T-cell (primary cell): ENCODE measurements at places on chromosomes 3 and 15.
A peak's percentile ranks its signal among the peaks of the same experiment; 100 is the strongest.

DNA sequence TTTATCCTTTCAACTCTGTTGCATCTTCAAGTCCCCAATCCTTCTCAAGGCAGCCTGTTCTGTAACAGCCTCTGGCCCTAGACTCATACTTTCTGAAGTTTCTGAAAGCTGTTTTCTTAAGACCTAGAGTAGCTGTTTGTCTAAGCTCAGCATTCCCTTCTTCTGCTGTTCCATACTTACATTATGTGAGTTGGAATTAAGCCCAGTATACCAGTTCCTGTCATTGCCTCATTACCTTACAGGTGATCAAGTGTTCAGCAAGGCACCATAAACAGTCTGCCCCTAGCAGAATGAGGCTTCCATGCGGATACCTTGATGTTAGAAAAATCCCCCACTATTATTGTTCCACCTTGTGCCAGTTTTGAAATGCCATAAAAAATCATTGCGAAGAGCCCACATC is 180.6 kb downstream of the PLCL2 start:
- no peaks in the 10 kb centered on the region for H3K27me3 ChIP-seq
- no peak overlapping the region for H3K4me3 ChIP-seq
- no peak overlapping the region for H3K27ac ChIP-seq
- peaks cover 37% of the 10 kb centered on the region for H3K36me3 ChIP-seq
- H3K4me1 ChIP-seq = no peaks in the 10 kb centered on the region

GRCh38 chr3:120013481-120013880 is 80.8 kb downstream of the GSK3B start:
- DNase-seq = no peak
- no peaks in the 10 kb centered on the region for H3K36me3 ChIP-seq
- H3K27ac ChIP-seq = no peak overlapping the region
- no peak overlapping the region for H3K4me3 ChIP-seq

DNA sequence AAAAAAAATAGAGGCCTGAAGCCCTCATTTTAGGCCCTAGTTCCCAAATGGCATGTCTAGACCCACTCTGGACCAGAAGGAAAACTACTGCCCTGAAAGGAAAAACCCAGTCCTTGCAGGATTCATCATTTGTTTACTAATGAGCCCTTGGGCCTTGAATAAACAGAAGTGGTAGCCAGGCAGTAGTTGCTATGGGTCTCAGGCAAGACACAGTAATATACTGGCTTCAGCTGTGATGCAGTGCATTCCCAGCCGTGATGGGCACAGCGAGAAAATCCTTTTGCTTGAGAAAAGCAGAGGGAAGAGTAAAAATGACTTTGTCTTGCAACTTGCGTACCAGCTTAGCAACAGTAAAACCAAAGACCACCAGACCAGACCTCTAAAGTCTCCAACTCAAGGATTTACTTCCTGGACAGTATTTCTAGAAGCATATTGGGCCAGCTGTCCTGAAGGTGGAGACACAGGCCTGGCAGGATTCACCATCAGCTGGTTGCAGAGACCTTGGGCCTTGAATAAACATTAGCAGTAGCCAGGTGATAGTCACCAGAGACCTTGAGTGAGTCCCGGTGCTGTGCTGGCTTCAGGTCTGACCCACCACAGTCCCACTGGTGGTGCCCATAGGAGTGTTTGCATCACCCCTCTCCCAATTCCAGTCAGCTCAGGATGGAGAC is 208.3 kb upstream of the SLITRK3 start:
- no peak for DNase-seq
- H3K27ac ChIP-seq = no peak overlapping the region
- H3K4me1 ChIP-seq = no peaks in the 10 kb centered on the region
- H3K4me3 ChIP-seq = no peak overlapping the region

GRCh38 chr3:23653647-23654525 is 151.9 kb upstream of the UBE2E1 start:
- no peaks in the 10 kb centered on the region for H3K36me3 ChIP-seq
- no peak for DNase-seq
- H3K27ac ChIP-seq = no peak overlapping the region
- H3K4me3 ChIP-seq = no peak overlapping the region
- H3K27me3 ChIP-seq = peaks cover 3% of the 10 kb centered on the region

- no peaks in the 10 kb centered on the region for H3K27me3 ChIP-seq
- peaks cover 38% of the 10 kb centered on the region for H3K4me1 ChIP-seq
- peak overlapping the region; percentile 16 for H3K4me3 ChIP-seq
- H3K27ac ChIP-seq = peak overlapping the region; percentile 67
- DNase-seq = peak; percentile 61
- H3K36me3 ChIP-seq = peaks cover 5% of the 10 kb centered on the region
Observed at GRCh38 chr15:77002954-77003912, 8.3 kb downstream of the PSTPIP1 start.

DNA sequence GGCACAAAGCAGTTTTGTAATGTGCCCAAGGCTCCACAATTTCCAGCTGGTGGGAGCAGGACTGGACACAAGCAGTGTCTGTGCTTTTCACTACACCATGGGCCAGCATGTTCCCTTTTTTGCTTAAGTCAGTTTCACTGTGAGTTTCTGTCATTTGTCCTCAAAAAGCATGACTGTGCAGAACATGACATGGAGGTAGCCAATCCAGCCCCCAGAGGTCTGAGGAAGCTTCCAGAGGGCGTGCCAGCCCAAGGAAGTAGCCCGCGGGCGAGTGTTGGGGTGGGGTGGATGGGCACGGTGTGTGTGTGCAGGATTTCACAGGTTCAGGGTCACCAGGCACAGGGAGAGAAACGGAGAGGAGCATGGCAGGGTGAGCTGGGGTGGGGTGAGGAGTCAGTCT is 8.0 kb upstream of the EEFSEC start:
- no peaks in the 10 kb centered on the region for H3K4me1 ChIP-seq
- no peaks in the 10 kb centered on the region for H3K36me3 ChIP-seq
- no peak for DNase-seq
- no peak overlapping the region for H3K4me3 ChIP-seq
- H3K27me3 ChIP-seq = no peaks in the 10 kb centered on the region
- H3K27ac ChIP-seq = no peak overlapping the region

- H3K36me3 ChIP-seq = peaks cover 3% of the 10 kb centered on the region
- H3K27ac ChIP-seq = no peak overlapping the region
- H3K4me1 ChIP-seq = no peaks in the 10 kb centered on the region
- H3K27me3 ChIP-seq = no peaks in the 10 kb centered on the region
- no peak overlapping the region for H3K4me3 ChIP-seq
Observed at GRCh38 chr15:85769182-85769900, 25.4 kb downstream of the KLHL25 start.

GRCh38 chr3:8324747-8325146 is 176.9 kb upstream of the LMCD1 start:
- H3K36me3 ChIP-seq = no peaks in the 10 kb centered on the region
- no peak overlapping the region for H3K4me3 ChIP-seq
- no peak overlapping the region for H3K27ac ChIP-seq
- peaks cover 10% of the 10 kb centered on the region for H3K4me1 ChIP-seq

GRCh38 chr3:137194301-137194700 is 236.5 kb downstream of the IL20RB start:
- H3K4me1 ChIP-seq = no peaks in the 10 kb centered on the region
- H3K4me3 ChIP-seq = no peak overlapping the region
- H3K27me3 ChIP-seq = no peaks in the 10 kb centered on the region
- no peak overlapping the region for H3K27ac ChIP-seq
- DNase-seq = no peak
- H3K36me3 ChIP-seq = no peaks in the 10 kb centered on the region

DNA sequence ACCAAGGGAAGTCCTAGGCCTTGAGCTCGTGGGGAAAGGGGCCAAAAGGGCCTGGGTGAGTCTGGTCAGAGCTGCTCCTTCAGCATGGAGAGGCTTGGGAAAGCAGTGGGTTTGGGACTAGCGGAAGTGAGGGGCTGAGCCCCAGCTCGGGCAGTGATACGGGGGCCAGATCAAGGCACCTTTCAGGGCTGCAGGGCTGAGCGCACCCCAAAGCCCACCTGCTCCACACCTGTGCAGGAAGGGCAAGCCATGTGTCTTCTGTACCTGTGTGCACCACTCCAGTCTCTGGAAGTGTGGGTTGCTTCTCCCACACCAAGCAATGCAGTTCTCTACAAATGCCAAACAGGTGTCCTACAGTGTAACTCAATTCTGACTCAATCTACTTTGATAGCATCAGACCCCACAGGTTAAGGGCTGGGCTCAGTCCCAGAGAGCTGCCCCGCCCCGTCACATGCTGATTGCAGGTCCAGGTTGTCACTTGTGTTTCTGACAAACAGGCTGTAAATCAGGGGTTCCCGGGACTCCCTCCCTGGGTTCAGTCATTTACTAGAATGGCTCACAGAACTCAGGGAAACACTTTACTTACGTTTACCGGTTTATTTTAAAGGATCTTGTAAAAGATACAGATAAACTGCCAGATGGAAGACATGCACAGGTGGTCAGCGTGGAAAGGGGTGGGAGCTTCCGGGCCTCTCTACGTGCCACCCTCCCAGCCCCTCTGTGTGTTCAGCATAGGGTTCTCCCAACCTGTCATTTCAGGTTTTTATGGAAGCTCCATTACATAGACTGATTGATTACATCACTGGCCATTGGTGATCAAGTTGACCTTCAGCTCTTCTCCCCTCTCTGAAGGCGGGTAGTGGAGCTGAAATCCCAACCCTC is 28.8 kb upstream of the KLF13 start:
- H3K36me3 ChIP-seq = no peaks in the 10 kb centered on the region
- no peak overlapping the region for H3K4me3 ChIP-seq
- no peak overlapping the region for H3K27ac ChIP-seq
- peaks cover 4% of the 10 kb centered on the region for H3K4me1 ChIP-seq
- DNase-seq = no peak

GRCh38 chr15:43105077-43105736 is 631 bp downstream of the UBR1 start:
- no peaks in the 10 kb centered on the region for H3K27me3 ChIP-seq
- H3K27ac ChIP-seq = peak overlapping the region; percentile 94
- DNase-seq = no peak

GRCh38 chr3:34285827-34286188 is 487.4 kb downstream of the PDCD6IP start:
- H3K4me3 ChIP-seq = no peak overlapping the region
- no peak overlapping the region for H3K27ac ChIP-seq
- H3K27me3 ChIP-seq = no peaks in the 10 kb centered on the region
- H3K36me3 ChIP-seq = no peaks in the 10 kb centered on the region
- no peaks in the 10 kb centered on the region for H3K4me1 ChIP-seq

- DNase-seq = peak; percentile 51
- H3K27me3 ChIP-seq = peaks cover 13% of the 10 kb centered on the region
- no peaks in the 10 kb centered on the region for H3K36me3 ChIP-seq
- peaks cover 12% of the 10 kb centered on the region for H3K4me1 ChIP-seq
- H3K4me3 ChIP-seq = peak overlapping the region; percentile 62
- no peak overlapping the region for H3K27ac ChIP-seq
Observed at GRCh38 chr15:45705510-45706473, 71.0 kb downstream of the SQOR start.

DNA sequence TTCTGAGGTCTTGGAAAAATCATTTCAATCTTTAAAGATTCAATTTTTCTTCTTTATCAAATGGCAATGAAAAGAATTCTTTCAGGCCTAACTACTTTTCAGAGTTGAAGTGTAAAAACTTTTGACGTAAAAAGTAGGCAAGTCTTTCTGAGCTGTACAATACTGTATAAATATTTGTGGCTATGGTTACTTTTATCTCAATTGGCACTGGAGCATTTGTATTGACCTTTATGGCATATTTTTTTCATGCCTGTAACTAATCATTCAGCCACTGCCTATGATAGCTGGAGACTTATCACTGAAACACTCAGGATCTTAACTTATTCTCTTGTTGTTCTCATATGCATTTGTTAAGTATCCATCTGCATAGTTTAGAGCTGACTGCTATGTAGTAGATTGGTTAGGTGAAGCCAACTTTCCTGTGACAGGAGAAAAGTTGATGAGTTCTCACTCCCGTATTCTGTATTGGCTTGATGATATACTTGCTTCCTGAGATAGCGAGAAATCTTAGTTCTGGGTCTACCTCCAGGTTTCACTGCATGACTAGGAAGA is 290.4 kb upstream of the TBL1XR1 start:
- no peaks in the 10 kb centered on the region for H3K36me3 ChIP-seq
- no peak overlapping the region for H3K4me3 ChIP-seq
- H3K27ac ChIP-seq = no peak overlapping the region
- no peak for DNase-seq

- no peaks in the 10 kb centered on the region for H3K36me3 ChIP-seq
- no peak overlapping the region for H3K27ac ChIP-seq
- no peaks in the 10 kb centered on the region for H3K4me1 ChIP-seq
- no peak overlapping the region for H3K4me3 ChIP-seq
- no peaks in the 10 kb centered on the region for H3K27me3 ChIP-seq
Observed at GRCh38 chr3:77081240-77081661, 41.4 kb downstream of the ROBO2 start.

DNA sequence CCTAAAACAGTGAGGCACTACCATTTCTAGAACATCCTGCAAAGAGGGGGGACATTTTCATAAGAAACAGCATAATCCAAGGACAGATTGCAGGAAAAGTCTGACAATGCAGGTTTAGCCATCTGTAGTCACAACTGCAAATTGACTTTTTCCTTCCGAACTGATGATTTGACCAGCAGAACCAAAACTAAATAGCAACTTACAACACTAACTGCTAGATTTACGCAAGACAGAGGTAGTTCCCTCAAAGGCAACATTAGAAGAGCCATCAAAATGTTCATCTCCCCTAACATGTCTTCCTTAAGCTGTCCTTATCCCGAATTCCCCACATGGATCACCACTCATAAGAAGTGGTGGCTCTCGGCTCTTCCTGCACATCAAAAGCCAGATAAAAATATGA is 129.6 kb downstream of the GADL1 start:
- H3K4me1 ChIP-seq = no peaks in the 10 kb centered on the region
- H3K36me3 ChIP-seq = no peaks in the 10 kb centered on the region
- H3K27me3 ChIP-seq = no peaks in the 10 kb centered on the region

GRCh38 chr3:187852842-187853730 is 107.8 kb upstream of the BCL6 start:
- H3K36me3 ChIP-seq = no peaks in the 10 kb centered on the region
- H3K27ac ChIP-seq = no peak overlapping the region
- no peak for DNase-seq
- no peaks in the 10 kb centered on the region for H3K27me3 ChIP-seq
- H3K4me1 ChIP-seq = no peaks in the 10 kb centered on the region

GRCh38 chr3:59185591-59186369 is 136.0 kb upstream of the CFAP20DC start:
- H3K4me1 ChIP-seq = no peaks in the 10 kb centered on the region
- H3K36me3 ChIP-seq = no peaks in the 10 kb centered on the region
- H3K27me3 ChIP-seq = no peaks in the 10 kb centered on the region
- H3K4me3 ChIP-seq = no peak overlapping the region

DNA sequence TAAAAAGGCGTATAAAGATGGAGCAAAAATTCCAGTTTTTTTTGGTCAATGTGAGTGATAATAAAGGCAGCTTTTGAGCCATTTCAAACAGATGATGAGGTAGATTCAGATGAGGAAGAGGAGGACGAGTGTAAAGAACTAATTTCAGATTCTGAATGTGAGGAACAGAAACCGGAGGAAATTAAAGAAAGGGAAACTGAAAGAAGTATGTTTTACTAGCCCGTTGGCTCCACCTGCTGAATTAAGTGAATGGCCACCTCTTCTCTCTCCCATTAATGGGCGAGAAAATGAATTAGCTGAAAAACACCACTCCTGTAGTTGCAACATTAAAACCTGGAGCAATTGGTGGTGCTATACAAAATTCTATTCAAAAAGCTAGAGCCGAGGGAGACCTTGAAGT is 55.4 kb downstream of the CYP19A1 start:
- H3K27ac ChIP-seq = no peak overlapping the region
- H3K36me3 ChIP-seq = no peaks in the 10 kb centered on the region
- no peaks in the 10 kb centered on the region for H3K4me1 ChIP-seq
- H3K27me3 ChIP-seq = peaks cover 16% of the 10 kb centered on the region
- H3K4me3 ChIP-seq = no peak overlapping the region
- DNase-seq = no peak

- no peaks in the 10 kb centered on the region for H3K4me1 ChIP-seq
- no peak overlapping the region for H3K27ac ChIP-seq
- no peaks in the 10 kb centered on the region for H3K27me3 ChIP-seq
- H3K36me3 ChIP-seq = no peaks in the 10 kb centered on the region
- no peak for DNase-seq
Observed at GRCh38 chr3:83956431-83956830, 1002.4 kb upstream of the CADM2 start.
